ENCODE measurements at places on chromosomes 7 and 10.

GRCh38 chr7:45179666-45180065 is 22.1 kb downstream of the RAMP3 start:
- DNase-seq = no peak

DNA sequence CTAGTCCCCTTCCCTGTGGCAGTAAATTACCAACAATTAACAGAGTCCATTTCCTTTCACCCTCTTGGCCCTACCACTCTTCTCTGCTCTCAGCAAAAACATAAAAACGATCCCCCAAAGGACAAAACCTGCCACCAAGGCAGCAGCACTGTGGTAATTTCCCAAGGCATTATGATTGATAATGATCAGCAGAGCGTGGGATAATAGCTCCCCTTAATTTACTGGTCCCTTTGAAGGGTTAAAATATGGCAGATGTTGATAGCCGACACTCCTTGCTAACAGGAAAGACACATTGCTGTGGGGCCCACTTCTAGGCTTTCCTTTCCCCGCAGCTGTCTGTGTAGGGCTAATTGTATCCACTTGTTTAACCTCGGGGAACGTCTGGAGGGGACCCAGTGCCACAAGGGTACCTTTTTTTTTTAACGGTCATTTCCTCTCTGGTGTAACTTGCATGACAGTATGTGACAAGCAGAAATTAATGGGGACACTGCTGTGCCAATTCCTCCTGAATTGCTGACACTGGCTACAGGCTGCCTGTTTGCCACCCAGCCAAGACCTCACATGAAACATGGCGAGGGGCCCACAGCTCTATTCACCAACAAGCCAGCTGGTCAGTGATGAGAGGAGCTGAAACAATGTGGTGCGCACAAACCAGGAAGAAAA is 81.3 kb downstream of the CDK6 start:
- DNase-seq = peak; percentile 96

DNA sequence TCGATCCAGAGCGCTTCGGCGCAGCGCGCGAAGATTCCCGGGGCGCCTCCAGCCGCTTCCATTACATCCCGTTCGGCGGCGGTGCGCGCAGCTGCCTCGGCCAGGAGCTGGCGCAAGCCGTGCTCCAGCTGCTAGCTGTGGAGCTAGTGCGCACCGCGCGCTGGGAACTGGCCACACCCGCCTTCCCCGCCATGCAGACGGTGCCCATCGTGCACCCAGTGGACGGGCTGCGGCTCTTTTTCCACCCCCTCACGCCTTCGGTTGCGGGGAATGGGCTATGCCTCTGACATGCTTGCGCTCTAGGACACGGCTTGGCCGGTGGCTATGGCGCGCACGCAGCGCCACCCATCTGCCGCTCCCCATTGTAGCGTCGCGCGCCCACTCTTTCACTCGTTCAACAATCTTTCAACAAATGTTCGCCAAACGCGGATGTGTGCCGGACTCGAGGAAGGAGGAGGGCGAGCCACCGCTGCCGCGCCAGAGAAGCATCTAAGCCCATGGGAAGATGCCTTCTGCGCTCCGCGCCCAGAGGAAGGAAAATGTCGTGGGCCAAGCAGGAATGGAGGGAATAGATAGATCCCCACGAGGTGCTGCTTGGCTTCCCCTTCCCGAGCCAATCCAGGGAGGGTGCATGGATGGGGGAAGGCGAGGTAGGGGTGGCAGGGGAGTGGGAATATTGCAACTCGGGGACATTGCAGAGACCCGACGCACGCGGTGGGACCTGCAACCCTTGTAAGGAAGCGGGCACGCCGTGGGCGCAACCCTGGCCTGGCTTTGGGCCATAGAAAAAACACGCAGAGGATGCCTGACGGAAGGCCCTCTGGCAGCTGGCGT is 5.1 kb upstream of the CYP26A1 start:
- peak; percentile 60 for DNase-seq

DNA sequence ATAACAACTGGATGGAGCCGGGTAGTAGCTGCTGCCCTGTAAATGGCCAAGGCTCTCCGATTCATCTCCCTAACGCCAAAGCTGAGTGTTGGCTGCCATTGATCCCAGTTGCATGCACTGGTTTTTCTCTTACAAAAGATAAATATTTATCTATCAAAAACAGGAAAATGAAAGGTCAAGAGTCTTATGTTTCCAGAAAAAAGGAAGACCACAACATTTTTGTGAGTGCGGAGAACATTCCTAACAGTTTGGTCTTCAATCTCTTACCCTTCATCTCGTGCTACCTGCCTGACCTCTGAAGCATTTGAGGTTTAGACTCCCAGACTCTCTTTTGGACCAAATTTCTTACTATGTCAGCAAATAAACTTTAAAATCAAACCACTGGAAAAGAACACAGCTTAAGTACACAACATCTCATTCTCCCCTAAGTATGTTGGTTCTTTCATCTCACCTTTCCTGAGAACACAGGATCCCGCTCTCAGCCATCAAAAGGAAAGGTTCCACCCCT is 61.6 kb downstream of the SORBS1 start:
- no peak for DNase-seq

GRCh38 chr10:131977323-131978096 is 4.2 kb downstream of the BNIP3 start:
- DNase-seq = no peak

GRCh38 chr7:4307316-4308204 is 374.5 kb upstream of the FOXK1 start:
- DNase-seq = no peak

- peak; percentile 75 for DNase-seq
Observed at GRCh38 chr7:138097064-138097741, 20.9 kb downstream of the AKR1D1 start.

DNA sequence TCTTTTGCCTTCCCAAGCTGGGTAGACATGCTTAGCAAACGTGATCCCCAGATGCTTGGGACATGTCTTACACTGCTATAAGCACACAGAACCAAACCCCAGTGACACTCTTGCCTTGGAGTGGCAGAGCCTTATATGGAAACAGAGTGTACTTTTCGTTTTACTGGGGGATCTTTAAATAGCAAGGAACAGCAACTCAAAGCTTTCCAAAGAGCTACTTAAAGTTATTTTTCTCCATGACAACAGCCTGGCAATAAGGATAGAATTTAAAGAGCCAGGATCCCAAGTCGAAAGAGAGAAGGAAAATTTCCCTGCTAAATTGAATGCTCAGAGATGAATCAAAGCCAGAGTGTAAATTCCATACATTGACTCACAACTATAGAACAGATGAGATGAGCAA is 67.8 kb downstream of the ZNF365 start:
- no peak for DNase-seq

DNA sequence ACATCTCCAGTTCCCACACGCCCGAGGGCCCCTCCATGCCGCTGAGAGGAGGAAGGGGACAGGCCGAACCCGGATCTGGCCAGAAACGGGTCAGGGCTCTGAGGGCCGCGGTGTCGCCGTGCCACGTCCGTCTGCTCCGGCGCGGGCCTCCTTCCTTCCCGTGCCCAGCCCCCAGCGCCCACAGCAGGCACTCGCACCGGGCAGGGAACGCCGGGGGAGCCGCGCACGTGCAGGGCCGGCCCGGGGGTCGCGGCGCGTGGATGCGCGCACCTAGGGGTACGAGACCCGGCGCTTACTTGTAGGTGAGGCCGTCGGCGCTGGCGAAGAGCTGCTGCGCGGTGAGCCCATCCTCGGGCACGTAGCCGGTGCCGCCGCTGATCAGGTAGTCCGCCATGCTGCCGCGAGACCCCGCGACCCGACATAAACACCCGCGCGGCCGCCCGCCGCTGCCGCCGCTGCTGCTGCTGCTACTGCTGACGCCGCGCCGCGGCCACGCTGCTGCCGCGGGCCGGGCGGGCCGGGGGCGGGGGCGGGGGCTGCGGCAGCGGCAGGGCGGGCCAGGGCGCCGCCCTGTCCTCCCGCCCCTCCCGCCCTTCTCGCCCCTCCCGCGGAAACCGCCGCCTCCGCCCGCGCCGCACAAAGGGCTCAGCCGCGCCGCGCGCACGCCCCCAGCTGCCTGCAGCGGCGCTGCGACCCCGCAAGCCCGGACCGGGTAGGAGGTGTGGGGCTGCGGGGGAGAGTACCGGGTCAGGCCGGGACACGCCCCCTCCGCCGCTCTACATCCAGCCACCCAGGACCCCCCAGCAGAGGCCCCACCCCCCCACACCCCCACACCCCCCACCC is 4.1 kb downstream of the IMPDH1 start:
- DNase-seq = peak; percentile 79

DNA sequence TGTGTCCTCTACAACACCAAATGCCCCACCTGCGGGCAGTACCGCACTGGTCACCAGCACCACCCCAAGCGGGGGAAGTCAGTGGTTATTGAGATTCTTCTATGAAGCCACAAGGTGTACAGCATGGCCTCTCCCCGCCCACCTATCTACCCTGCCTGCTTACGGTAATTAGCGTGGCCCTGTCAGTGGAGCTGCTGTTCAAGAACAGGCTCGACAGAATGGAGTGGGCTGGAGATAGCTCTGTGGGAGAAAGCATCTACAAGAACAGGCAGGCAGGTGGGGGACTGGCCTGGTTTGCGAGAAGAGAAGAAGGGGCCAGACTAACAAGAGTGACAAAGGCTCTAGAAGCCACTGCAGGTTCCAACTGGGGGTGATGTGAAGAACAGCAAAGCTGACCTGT is 108.3 kb downstream of the RNF216 start:
- no peak for DNase-seq

DNA sequence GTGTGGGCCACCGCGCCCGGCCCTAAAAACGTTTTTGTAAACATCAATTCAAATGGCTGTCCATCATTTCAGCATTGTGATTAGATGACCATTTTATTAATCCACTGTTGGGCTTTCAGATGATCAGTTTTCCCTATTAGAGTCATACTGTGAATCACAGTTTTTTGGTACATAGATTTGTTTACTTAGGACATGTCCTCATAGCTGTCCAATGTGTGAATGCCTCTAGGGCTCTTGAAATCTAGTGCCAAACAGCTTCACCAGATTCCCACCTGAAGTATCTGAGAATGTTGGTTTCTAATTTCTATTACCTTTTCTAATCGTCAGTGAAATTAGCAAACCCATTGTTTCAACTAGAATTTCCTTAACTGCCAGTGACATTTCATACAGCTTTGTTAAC is 66.8 kb downstream of the UPF2 start:
- DNase-seq = no peak

- no peak for DNase-seq
Observed at GRCh38 chr7:57071-57470, 135.3 kb upstream of the FAM20C start.

- DNase-seq = no peak
Observed at GRCh38 chr10:114518401-114519305, 114.4 kb upstream of the AFAP1L2 start.

GRCh38 chr7:20241194-20241910 is 24.2 kb upstream of the MACC1 start:
- no peak for DNase-seq

DNA sequence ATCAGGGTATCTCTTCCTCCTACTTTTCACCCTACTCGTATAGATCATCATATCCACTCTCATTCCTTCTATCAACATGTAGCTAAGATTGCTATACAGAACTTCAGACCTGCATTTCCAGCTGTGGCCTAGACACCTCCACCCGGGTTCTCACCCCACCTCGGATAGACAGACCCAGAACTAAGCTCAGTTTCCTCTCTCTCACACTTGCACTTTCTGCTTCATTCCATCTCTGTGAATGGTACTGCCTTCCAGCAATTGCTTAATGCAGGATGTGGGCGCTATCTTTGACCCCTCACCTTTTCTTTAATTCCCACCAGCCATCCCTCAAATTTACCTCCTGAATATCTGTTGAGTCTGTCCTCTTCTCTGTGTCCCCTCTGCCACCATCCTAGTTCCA is 35.7 kb downstream of the AGK start:
- DNase-seq = no peak

DNA sequence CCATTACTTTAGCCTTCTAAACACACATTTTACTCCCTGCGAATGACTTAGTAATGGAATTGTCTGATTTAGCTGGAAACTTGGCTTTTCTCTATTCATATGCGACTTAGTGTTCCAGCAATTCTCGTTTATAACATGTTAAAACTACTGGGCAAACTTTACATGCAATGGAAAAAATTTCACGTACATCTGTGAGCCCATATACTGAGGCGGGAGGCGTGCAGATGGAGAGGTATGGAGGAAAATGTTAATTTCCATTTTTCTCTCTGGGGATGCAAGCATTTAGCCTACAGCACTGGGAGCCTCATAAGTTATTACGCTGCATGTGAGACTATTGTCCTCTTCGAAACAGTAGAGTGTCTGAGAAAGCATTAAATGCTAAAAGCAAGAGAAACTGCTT is 591.5 kb upstream of the ANKRD30A start:
- DNase-seq = no peak

DNA sequence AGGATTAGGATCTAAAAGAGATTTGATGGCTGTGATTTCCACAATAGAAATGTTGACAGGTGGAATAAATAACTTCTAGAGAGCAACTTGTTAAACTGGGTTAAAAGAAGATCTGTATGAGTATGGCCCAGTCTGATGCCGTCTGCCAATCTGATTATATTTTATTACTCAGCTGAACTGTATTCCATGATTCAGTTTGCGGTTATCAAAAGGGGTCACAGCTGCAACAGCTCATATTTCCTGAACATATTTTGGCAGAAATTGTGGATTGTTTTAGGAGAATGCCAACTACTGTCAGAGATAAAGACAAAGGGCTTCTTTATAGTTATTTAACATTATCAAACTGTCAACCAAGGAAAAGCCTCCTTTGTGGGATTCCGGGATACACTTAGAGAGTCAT is 244.8 kb upstream of the MINDY3 start:
- no peak for DNase-seq

- DNase-seq = no peak
Observed at GRCh38 chr7:31074120-31074383, 21.9 kb downstream of the ADCYAP1R1 start.

GRCh38 chr10:93482145-93482834 is at the start of gene MYOF:
MYOF (minus strand) TSS chr10:93482334; CDS start chr10:93482194, 140 bp downstream.
- DNase-seq = peak; percentile 86

DNA sequence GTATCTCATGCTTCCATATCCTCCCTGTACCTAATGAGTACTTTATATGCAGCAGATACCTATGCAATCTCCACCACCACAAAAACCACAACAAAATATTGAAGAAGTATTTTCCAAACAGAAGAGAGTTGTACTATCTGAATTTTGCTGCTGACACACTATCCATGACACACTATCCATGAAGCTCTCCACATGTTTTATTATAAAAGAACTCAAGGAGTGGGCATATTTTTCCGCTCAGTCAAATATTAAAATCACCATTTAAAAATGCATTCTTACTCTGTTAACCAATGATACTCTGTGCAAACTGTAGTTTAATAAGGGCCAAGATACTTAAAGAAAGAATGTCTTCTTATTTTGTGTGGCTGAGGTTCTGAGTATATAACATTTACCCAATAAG is 2.8 kb downstream of the BET1 start:
- DNase-seq = no peak

DNA sequence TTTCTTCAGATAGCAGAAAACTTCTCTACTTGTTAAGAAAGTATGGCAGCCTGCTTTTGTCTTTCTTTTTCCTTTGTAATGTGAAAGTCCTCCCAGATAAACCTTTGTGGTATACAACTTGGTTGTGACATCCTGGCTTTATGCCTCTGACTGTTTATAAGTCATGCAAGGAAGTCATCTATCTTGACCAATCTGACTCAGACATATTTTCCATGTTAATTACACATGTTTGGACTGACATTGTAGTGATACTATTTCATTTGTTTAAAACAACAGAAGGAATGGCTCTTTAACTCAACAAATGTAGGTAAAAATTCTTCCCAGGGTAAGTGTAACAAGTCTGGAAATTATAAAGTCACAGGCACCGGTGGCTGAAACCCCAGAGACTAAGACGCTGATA is 341.6 kb upstream of the MEOX2 start:
- peak; percentile 15 for DNase-seq

Data from hematopoietic multipotent progenitor cell treated with erythropoietin and hydrocortisone succinate and interleukin-3 and kit ligand, for 4 days (in vitro differentiated cells).